ENCODE measurements at places on chromosomes 5 and 9.

GRCh38 chr5:59506285-59506877 is 387.1 kb downstream of the PDE4D start:
- DNase-seq = no peak

GRCh38 chr5:149641000-149641576 is 59.8 kb downstream of the ARHGEF37 start:
- no peak for DNase-seq

GRCh38 chr5:124421584-124421983 is 324.9 kb downstream of the ZNF608 start:
- no peak for DNase-seq

GRCh38 chr5:144598451-144599068 is 427.9 kb downstream of the KCTD16 start:
- DNase-seq = no peak

GRCh38 chr9:90044710-90045151 is 439.9 kb downstream of the GADD45G start:
- DNase-seq = no peak

- DNase-seq = no peak
Observed at GRCh38 chr5:132456296-132456986, 34.1 kb downstream of the IRF1 start.

GRCh38 chr5:93289942-93290341 is 291.1 kb downstream of the NR2F1-AS1 start:
- no peak for DNase-seq

DNA sequence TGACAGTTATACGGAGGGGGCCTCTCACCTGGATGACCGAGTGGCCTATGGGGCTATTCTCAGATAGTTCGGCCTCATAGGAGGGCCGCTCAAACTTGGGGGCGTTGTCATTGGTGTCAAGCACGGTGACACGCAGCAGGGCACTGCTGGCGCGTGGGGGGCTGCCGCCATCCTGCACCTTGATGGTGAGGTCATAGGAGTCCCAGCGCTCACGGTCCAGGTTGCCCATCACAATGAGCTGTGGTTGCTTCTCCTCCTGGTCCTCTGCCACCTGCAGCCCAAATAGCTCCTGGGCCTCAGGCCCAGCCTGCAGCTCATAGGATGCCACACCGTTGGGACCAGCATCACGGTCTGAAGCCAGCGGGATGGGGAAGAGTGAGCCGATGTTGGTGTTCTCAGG is 9.7 kb downstream of the PCDH1 start:
- DNase-seq = no peak

- no peak for DNase-seq
Observed at GRCh38 chr9:115717711-115718173, 435.8 kb upstream of the PAPPA start.

DNA sequence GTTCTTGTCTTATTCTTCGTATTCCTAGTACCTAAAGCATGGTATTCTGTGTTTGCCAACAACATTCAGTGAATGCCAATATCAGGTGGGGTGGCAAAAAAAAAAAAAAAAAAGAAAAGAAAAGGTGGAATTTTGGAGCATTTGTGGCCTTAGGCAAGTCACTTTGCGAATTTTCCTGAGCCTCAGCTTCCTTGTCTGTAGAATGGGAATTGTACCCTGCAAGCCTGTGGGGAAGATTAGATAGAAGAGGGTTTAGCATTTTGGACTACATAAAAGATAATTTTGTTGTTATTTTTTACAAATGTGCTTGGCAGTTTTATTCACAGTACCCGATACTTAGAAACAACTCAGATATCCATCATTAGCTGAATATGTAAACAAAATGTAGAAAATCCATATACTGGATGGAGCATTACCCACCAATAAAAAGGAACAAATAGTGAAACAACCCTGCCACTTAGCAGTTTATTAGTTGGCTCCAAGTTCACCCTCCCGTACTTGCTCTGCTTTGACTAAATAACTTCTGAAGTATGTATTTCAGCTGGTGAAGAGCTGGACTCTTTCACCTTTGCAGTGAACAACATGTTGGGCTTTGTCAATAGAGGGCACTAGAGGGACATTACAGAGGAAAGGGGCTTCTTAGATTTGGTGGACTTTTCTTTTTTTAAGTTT is 13.6 kb downstream of the UBE2D2 start:
- no peak for DNase-seq

DNA sequence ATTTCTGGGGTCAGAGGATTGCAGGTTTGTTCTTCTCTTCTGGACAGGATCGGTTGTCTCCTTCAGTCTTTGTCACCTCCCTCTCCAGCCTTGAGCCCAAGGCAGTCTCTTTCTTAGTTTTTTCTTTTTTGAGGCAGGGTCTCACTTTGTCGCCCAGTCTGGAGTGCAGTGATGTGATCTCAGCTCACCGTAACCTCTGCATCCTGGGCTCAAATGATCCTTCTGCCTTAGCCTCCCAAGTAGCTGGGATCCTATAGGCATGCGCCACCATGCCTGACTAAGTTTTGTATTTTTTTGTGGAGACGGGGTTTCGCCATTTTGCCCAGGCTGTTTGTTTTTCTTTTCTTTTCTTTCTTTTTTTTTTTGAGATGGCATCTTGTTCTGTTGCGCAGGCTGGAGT is 6.1 kb downstream of the PRRC2B start:
- no peak for DNase-seq

DNA sequence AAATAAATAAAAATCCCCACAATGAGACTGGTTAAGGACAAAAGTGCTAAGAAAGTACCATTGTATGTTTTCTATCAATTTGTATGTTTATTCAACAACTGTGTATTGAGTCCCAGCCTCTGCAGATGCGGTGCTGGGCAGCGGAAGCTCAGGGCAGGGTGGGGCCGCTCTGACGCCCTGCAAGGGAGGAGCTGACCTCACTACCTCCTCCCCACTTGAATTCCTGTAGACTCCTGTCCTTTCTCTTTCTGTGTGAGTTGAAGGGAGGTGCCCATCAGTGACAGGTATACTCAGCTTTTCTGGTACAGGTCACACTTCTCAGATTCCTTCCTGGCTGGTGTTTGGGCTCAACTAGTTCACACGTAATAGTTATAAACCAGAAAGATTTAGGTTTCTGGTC is 27.0 kb downstream of the ANGPTL2 start:
- no peak for DNase-seq

DNA sequence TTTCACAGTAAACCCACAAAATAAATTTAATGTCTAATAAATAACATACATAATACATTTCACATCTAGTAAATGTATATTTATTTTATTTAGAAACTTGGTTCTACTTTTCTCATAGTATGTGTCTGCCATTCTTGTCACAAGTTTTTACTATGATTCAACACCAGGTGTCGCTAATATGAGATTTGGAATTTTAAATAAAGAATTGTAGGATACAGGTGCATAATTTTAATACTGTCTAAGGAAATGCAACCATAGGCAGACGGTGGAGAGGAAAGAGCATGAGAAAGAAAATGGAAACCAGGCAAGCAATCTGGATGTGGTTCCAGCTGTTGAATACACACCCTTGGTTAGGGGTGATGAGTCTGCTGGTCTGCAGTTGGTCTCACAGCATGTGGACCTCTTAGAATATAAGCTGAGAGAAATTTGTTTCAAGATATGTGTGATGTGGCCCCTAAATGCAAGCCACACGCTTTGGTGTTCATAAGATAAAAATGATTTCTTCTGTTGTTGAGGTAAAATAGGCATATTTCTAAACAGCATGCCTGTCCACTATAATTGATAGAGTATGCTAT is 114.7 kb upstream of the TXNDC8 start:
- no peak for DNase-seq

- DNase-seq = no peak
Observed at GRCh38 chr5:154858972-154859871, 795 bp downstream of the CNOT8 start.

DNA sequence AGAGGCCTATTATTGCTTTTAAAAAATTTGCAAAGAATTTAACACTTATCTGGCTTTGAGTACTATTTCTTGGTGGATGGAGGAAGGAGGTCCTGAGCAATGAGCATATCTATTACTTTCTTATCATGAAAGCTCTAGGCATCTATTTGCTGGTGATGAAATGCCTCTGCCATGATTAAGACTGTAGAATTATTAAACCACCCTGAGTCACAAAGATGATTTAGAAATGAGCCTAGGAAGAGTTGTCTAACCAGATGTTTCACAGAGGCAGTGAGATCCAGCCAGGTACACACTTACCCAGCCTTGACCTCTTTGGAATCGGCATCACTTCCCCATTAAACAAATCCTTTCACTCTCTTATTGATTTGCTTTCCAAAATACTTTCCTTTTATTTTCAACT is 304.4 kb upstream of the KIF2A start:
- no peak for DNase-seq

- no peak for DNase-seq
Observed at GRCh38 chr9:91053824-91054223, 252.2 kb downstream of the SYK start.

GRCh38 chr9:34363619-34364351 is 12.9 kb downstream of the MYORG start:
- DNase-seq = no peak

Data from amygdala (tissue), 56 donors.